ENCODE measurements at places on chromosomes 12 and 14. TPM values are rescaled to one million over a fixed set of nuclear protein-coding genes. Genes with fewer than 3 reads are reported as not detected.
A peak's percentile ranks its signal among the peaks of the same experiment; 100 is the strongest.

DNA sequence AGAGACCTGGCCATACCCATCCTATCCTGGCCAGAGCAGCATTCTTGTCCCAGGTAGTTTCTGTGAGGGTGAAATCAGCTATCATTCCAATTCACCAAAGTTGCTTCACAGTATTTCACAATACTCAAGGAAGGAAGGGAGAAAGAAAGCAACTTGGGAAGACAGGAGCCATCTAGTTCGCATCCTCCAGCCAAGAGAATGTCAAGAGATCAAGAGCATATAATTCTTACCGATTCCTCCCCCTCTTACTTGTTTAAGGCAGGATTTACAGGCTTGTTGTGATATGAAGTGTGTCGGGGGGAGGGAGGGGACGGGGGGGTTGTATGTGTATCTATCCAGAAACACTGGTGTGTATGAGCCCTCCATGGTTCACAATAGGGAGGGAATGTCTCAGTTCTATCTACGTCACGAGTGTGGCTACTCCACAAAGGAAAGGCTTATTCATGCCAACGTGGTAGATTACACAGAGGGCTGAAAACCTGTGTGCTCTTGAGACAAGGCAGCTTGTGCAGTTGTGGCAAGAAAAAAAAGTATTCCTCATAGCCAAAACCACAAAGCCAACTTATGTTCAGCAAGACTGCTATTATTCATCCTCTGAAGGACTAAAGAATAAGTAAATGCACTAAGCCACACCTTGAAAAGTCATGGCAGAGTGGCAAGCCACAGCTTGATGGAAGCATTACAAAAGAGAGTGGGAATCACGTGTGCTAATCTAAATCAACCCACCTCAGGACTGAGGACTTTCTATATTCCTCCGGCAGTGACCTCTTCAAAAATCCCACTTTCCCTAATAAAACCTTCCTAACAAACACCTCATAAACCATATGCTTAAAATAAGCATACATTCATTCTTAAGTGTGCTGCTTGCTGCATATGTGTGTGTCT is 35.0 kb downstream of the CORO1C start:
- peak; percentile 89 for DNase-seq

DNA sequence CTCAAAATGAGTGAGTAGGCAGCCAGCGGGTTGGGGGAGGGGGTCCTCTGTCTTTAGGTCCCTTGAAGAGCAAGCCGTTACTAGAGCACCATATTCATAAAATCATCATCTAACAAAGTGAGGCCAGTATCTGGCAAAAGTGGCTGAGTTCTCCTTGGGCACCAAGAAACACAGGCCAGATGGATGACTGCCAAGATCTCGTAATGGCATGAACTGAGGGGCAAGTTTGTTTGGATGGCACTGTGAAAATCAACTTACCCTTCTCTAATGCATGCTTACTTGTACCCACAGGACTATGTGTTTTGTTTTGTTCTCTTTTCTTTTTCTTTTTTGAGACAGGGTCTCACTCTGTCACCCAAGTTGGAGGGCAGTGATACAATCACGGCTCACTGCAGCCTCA is 41.6 kb downstream of the GNPTAB start:
- no peak for DNase-seq

- peak; percentile 76 for DNase-seq
Measured at GRCh38 chr14:24093901-24094840, at the start of gene PCK2. Gene PCK2, plus strand, starts transcription at chr14:24094311. Its CDS starts 95 bp downstream, at chr14:24094406.

- DNase-seq: no peak
Measured at GRCh38 chr12:114240288-114240687, 165.7 kb downstream of the TBX5 start.

GRCh38 chr12:109897029-109897428 is 3.0 kb upstream of the TCHP start:
- no peak for DNase-seq

DNA sequence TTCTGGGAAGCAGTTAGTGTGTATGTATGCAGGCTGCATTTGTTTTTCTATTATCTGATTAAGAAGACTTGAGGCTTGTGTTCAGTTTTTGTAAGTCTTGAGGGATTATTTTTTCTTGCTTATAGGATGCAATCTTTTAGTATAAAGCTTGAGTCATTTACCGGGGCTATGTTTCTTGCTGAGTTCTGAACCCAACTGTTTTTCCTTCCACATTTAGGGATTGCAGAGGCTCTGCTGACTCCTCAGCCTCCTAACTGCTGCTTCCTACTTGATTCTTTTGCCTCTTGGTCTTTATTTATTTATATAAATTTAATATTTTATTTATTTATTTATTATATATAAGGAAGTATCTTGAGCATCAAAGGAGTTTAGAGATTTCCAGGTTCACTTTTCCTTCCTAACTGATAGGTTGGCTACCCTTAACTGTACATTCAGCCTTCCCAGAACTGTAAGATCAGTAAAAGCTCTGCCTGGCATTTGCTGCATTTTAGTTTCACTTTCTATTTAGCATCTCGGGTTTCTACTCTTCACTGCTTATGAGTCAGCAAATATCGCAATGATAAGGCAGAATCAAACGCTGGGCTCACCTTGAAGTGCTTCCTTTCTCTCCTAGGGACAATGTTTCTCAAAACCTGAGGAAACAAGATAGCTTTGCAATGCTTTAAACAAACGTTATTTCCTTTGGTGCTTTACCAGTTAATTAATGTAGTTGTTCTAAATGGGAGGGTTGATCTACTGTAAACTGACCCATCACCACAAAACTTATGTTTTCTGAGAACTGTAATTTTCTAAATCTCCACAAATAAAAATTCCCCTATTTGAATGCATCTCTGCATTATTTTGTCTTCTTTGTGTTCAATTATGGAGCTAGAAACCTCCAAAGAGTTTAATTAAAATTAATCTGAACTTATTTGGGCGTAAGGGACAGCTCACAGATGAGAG is 1183.7 kb upstream of the TMEM132C start:
- peak; percentile 86 for DNase-seq

GRCh38 chr14:69554500-69554899 is 20.2 kb downstream of the CCDC177 start:
- no peak for DNase-seq

- no peak for DNase-seq
Measured at GRCh38 chr12:90572778-90573177, 382.2 kb downstream of the CCER1 start.

- no peak for DNase-seq
Measured at GRCh38 chr12:104490850-104491249, 34.1 kb downstream of the CHST11 start.

DNA sequence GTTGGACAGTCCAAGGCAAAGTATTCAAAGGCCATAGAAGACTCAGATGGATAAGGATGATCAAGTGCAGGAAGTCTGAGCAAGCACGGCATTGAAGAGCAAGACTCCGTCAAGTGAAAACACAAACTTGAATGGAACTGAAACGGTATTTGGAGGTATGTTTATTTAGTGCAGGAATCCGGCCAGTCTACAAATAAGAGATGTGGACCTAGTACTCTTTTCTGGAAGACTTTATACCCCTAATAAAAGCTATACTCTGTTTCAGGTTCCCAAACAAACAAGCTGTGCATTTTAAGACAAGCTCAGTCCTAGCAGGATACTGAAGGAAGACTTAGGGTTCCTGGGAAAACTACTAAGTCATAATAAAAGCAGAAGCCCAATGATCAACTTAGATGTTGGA is 100.8 kb upstream of the NEDD1 start:
- DNase-seq: no peak

DNA sequence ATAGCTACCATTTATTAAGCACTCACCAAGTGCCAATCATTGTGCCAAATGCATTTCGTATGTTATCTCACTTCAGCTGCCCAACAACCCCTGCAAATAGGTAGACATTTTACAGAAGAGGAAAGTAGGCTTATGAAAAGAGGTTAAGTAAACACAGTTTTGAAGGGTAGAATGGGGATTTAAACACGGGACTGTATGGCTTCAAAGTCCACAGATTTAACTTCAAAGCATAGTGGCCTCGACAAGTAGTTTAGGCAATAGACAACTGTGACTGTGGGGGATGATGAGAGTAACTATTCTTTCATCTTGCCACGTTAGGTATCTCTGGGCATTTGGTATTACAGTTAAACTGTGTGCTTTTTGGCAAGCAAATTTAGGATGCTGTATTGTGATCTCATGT is 266.8 kb upstream of the SRRM4 start:
- DNase-seq: no peak

DNA sequence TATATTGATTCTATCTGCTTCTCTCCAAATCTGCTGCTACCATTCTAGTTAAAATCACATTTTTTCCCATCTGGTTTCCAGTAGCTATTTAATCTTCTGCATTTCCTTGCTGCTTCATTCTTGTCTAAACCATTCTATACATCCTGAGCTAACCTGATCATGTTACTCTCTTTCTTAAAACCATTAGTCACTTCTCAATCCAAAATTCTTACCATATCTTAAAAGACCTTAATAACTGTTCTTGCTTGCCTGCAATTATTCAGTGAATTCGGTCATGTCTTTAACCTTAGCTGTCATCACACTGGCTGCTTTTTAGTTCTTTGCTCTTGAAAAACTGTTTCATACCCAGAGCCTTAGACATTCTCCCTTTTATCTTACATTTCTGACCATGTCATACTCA is 56.4 kb upstream of the PZP start:
- no peak for DNase-seq

DNA sequence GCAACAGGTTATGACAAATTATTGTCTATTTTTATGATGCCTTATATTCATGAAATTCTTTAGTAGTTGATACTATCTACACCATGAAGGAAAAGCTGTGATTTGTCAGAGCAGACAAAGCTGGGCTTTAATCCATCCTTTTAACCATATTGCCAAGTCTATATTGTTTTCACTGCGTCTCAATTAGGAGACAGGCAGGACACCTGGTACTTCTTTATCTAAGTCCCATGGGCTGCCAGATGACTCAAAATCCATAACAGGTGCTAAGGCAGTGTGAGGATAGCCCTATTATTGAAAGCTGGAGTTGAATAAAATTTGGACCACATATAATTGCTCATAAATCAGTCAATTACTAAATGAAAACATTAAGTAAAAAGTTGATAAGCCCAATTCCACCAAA is 22.6 kb downstream of the INSM2 start:
- DNase-seq: no peak

- no peak for DNase-seq
Measured at GRCh38 chr12:54240129-54240528, 39.8 kb downstream of the CBX5 start.

DNA sequence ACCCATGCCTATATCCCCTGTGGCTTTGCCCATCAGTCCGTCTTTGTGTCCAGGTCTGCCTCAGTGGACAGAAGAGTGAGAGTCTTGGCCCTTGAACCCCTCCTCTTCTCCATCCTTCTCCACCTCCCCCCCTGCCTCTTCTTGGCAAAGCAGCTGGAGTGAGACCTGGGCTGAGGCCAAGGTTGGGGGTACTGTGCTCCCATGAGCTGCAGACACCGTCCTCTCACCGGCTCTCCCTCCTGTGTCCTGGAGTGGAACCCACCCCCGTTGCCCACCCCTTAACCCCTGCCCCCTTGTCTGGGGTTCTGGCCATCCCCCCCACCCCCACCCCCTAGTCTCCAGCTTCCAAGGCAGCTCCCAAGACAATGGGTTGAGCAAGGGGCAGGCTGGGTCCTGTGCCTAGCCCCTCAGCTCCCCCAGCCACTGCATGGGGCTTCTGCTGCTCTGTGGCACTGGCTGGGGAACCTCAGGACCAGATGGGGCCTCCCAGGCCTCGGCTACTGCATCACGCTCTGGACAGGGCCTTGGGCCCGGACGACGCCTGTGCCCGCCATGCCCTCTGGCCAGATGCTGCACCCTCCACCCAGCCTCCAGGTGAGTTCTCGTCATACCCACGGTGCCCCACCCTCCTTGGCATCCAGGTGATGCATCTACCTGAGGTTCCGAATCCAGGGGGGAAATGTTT is 35.7 kb downstream of the RTL1 start:
- no peak for DNase-seq

DNA sequence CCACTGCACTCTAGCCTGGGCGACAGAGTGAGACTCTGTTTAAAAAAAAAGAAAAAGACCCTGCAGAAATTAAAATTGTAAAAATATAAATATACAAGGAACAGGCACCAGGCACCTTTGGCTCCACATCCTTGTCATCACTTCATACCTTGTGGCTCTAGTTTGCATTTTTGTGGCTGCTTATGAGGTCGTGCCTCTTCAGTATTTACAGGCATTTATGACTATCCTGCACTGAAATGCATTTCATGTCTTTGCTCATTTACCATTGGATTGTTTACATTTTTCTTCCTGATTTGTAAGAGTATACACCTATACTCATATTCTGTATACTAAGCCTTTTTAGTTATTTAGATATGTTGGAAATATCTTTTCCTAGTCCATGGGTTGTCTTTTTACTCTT is 20.1 kb downstream of the BICD1 start:
- DNase-seq: no peak

GRCh38 chr12:90828621-90829020 is 126.4 kb downstream of the CCER1 start:
- DNase-seq: no peak

DNA sequence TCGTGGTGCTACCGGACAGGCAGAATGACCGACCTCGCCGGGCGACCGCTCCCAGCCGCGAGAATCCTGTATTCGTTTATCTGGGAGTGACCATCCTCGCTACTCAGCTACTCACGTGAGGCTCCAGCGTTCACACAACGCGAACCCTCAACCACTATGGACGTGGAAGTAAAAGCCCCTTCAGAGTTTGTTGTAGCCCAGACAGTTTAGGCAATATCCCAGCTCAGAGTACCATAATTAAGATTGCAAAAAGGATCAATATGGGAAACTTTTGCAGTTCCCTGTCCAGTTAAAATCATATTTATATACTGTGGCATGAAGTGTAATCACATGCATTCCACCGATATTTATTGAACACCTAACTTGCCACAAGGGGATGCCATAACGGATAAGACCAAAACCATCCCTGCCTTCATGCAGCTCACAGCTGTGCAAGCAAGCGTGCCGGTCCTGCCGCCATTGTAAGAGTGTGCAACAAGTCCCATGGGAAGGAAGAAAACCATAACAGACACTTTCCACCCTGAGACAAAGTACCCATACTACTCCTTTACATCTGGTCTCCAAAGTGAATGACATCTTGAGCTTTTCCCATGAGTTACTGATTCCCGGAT is 938 bp upstream of the MAX start:
- no peak for DNase-seq

DNA sequence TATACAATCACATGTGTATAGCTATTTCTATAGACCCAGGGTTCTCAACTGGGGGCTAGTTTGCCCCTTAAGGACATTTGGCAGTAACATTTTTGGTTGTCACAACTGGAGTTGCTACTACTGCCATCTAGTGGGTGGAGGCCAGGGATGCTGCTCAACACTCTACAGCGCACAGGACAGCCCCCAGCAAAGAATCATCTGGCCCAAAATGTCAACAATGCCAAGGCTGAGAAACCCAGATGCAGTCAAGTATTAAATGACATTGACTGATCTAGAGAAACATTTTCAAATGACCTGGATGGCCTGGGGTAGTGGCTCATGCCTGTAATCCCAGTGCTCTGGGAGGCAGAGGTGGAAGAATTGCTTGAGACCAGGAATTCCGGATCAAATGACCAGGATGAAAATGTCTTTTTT is 5.8 kb downstream of the WSB2 start:
- DNase-seq: peak; percentile 76

LRP1-AS gene
- total RNA-seq: not detected

PELI2 gene
- 46.3 TPM for total RNA-seq

TSHR gene
- total RNA-seq: not detected

OXA1L gene
- total RNA-seq: 138 TPM

RFX4 gene
- total RNA-seq: not detected

KRT75 gene
- total RNA-seq: not detected

NKX2-1 gene
- not detected for total RNA-seq

C14orf119 gene
- 35.0 TPM for total RNA-seq

TPH2 gene
- total RNA-seq: not detected
